H54 (cell line): ENCODE measurements at places on chromosomes 7 and 10.

DNA sequence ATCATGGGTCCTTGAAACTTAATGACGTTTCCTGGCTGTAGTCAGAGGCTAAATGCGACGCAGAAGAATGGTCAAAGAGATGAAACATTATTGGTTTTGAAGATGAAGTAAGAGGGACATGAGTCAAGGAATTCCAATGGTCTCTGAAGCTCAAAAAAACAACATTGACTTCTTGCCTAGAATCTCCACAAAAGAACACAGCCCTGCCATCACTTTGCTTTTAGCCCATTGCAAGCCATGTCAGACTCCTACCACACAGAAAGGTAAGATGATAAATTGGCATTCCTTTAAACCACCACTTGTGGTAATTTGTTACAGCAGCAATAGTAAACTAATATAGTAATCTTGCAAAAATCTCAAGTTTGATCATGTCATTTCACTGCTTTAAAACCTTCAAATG lies 109.4 kb downstream of the TMEM26 start:
- no peak for DNase-seq

DNA sequence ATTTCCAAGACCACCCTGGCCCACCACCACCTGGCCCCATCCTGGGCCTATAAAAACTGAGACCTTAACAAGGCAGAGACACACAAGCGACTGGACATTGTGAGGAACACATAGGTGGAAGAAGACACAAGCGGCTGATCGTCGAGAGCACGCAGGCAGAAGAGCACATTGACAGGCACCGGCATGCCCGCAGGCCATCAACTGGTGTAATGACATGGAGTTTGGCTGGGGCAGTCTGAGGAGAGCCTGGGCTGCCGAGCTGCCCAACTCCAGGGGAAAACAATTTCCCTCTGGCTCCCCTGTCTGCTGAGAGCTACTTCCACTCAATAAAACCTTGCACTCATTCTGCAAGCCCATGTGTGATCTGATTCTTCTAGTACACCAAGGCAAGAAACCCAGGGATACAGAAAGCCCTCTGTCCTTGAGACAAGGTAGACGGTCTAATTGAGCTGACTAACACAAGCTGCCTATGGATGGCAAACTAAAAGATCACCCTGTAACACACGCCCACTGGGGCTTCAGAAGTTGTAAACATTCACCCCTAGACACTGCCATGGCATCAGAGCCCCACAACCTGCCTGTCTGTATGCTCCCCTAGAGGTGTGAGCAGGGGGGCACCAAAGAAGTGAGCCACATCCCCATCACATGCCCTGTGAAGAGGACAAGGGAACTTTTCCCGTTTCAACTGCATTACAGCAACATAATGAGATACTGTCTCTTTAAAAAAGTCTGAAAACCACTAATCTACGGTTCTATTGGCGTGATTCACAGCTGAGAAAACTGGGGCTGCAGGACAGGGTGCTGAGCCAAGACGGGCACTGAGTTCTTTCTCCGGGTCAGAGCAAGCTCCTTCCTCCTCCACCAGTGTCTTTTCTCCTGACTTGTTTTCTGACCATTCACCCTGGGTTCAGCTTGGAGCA lies 18.5 kb upstream of the TNS3 start:
- DNase-seq, result peak; percentile 82

GRCh38 chr10:108410236-108410635 lies 1245.7 kb upstream of the SORCS1 start:
- no peak for DNase-seq

GRCh38 chr7:19834566-19834965 lies 61.1 kb upstream of the TMEM196 start:
- no peak for DNase-seq

DNA sequence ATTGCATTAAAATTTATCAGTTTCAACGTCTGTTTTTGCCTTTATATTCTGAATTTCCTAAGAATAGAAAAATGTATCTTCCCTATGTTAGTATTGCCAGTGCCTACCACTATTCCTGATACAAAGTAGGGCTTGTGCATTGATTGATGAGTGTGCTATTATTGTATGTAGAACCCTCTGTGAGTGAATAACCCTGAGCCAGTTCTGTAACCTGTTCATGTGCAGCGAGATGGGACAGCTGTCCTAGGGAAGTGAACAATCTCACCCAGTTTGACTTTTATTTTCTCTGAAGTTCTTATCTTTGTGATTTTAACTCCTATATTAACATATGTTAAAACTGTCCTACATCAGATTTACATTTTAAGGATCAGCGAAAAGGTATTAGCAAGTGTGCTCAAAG lies 178.4 kb upstream of the ADO start:
- no peak for DNase-seq

GRCh38 chr7:96104984-96105383 lies 216.9 kb downstream of the SLC25A13 start:
- no peak for DNase-seq

GRCh38 chr10:374354-374753 lies 239.1 kb downstream of the ZMYND11 start:
- DNase-seq, result no peak

DNA sequence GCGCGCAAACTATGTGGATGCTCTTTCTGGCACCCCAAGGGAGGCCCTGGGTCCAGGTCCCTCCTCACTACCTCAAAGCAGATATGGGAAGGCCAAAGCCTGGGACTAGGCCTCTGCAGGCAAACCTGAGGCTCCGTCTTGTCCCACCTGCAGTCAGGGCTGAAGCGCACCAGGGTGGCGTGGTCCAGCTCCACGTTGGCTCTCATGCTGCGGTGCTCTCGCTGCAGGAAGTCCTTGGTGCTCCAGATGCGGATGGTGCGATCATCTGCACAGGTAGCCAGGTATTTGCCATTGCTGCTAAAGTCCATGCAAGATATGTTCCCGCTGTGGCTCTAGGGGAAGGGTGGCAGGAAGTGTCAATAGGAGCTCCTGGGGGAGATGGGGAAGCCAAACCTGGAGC lies 4.6 kb downstream of the TBL2 start:
- DNase-seq, result no peak

DNA sequence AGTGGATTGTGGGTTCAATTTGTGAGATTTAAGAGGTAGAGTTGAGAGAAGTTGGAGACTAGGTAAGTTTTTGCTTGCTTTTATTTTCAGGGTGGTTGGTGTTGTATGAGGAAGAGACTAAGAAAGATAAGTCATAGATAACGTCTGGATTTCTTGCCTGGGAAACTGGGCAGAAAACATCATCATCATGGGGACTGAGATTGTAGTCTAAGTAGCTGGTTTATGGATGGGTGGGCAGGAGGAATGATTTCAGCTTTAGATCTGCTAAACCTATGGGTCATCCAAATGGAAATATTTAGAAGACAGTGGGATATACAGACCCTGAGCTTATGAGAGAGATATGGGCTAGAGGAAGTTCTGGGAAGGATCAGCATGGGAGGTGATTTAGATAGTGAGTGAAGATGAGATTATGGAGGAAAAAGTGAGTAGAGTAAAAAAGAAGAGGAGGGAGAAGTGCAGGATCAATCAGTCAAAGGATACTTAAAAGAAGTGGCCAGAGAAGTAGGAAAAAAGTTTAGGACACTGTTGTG lies 169.8 kb downstream of the WNT2 start:
- no peak for DNase-seq

DNA sequence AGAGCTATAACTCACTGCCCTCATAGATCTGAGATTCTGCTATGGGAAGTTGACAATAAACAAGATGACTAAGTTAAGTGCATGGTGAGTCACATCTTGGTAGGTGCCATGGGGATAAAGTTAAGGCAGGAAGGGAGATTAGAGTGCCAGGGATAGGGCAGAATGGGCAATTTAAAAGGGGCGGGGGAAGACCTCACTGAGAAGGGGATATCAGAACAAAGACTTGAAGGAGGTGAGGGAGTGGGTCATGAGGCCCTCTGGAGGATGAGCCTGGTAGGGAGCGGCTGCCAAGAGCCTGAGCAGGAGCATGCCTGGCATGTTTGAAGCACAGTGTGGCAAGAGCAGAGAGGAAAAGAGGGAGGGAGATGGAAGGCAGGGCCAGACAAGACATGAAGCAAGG lies 34.8 kb upstream of the INMT start:
- DNase-seq, result peak; percentile 75

DNA sequence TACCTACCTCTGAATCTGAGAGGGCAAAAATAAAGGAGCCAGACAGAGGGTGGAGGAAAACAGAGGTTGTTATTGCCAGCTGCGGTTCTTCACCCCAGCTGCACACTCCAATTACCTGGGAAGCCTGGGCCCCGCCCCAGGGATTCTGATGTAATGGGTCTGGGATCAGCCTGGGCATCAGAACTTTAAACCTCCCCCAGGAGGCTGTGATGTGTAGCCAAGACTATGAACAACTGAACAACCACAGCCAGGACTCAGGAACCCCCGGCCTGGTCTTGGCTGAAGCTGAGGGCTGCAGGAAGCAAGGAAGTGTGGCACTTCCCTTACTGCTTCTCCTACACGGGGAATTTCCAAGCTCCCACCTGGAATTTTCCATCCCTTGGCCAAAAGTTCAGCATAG lies 89.3 kb downstream of the HIP1 start:
- DNase-seq, result no peak

GRCh38 chr7:39051707-39052106 lies 74.0 kb downstream of the POU6F2 start:
- DNase-seq, result no peak

DNA sequence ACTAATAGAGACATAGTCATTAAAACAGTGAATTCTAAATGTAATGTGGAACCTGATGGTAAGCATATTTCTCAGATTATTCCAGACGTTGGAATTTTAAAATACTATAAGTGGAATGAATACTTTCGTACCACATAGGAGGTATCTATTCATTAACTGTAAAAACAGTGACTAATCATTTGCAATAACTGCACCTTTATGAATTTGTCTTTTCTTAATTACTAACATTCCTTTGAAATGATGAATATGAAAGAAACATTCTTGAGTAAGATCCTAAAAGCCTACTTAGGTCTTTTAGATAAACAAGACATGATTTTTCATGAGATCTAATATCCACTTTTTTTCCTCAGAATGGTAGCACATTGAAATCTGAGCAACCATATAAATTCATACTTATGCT lies 549.0 kb upstream of the LRRN3 start:
- DNase-seq, result no peak

GRCh38 chr7:51335057-51335456 lies 18.4 kb upstream of the COBL start:
- no peak for DNase-seq

DNA sequence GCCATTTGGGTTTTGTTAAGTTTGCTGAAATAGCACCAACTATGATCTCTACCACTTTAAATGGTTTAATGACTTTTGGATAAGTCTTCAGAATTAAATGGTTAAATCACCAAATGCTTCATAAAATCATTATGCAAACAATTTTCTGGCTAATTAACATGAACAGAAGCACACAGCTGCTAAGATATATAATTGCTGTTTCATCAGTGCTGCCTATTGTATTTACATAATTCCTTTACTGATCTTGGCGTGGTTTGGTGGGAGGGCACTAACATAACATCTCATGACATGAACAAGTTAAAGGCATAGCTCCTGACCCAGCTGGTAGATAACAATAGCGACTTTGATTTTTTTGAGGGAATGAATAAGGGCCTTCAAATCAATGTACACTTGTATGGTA lies 94.1 kb downstream of the FZD1 start:
- no peak for DNase-seq

DNA sequence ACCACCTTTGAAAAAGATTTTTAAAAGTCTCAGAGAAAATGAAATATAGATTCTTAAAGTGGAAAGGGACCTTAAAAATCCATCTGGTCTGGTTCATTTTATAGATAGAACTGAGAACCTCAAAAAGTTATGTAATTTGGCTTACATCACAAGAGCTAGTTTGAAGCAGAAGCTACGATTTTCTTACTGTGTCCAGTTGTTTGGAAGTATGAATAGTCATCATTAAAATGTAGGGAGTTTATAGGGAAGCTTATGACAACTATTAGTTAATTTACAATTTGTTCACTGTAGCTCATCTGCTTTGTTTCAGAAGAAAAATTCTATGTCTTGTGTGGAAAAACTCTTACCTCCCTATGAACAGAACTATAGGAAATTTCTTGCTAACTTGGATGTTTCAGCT lies 26.9 kb downstream of the ZEB1 start:
- DNase-seq, result no peak

GRCh38 chr7:90230834-90231233 lies 14.1 kb upstream of the CFAP69 start:
- no peak for DNase-seq

- no peak for DNase-seq
These were observed 106.2 kb upstream of the RET start for GRCh38 chr10:42970451-42971250.

GRCh38 chr10:94251098-94251497 lies 111.6 kb downstream of the NOC3L start:
- no peak for DNase-seq

DNA sequence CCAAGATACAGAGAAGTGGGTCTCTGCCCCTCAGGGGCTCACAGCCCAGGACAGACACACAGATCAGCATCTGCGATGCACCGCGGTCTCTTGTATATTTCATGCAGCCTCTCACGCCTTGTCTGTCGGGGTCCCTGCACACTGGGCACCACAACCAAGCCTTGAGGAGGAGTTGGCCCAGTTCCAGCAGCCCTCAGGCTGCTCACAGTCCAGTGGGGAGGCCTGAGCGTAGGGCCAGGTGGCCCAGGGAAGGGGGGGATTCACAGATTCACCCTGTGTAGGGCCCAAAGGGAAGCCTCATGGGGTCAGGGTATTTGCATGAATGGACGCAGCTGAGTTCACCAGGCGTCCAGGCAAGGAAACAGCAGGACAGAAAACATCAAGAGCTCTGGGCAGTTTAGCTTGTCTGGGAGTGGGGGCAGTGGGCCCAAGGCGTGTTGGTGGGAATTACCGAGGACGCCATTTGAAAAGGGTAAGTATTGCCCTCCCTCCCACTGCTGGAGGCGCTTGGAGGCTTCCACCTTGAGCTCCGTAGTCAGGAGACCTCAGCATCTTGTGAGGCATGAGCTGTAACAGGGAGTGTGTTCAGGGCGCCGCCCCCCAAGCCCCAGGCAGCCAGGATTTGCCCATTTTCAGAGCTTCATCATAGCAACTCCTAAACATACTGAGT lies 129.1 kb upstream of the CHST15 start:
- DNase-seq, result no peak

DNA sequence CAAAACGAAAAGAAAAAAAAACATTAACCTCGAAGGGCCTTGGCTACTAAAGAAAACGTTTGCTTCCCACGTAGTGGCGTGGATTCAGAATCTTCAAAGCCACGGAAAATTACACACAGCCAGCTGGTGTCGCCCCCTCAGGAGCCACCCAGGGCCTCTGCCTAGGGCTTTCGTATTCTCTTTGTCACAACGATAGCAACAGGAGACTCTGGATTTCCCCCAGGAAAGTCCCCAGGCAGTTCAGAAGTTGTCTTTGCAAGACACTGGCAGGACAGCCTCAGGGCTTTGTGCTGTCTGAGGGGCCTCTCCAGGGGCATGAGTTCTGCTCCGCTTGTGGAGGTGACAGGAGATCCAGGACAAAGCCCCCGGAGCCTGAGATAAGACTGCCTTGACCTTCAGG lies 150.2 kb upstream of the INSYN2A start:
- DNase-seq, result no peak

GRCh38 chr7:115864082-115864481 lies 166.5 kb downstream of the TFEC start:
- no peak for DNase-seq

DNA sequence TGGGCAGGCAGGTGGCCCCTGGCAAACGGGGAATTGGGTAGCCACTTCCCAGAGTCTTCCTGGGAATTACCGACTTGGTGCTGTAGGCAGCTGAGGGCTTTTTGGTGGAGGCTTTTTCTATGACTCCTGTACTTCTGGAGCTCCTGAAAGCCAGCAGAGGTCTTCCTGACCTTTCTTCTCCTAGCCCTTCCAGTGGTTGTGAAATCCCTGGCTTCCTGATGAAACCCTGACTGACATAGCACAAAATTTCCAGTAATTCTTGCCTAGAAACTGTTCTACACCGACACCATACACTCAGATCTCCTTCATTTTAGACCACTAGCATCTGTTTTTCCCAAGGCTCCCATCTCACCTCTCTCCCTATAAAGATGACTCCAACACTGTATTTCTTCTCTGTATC lies 120.2 kb downstream of the STRA8 start:
- no peak for DNase-seq
